Caco-2 (cell line): ENCODE measurements at places on chromosomes 3 and 15.

DNA sequence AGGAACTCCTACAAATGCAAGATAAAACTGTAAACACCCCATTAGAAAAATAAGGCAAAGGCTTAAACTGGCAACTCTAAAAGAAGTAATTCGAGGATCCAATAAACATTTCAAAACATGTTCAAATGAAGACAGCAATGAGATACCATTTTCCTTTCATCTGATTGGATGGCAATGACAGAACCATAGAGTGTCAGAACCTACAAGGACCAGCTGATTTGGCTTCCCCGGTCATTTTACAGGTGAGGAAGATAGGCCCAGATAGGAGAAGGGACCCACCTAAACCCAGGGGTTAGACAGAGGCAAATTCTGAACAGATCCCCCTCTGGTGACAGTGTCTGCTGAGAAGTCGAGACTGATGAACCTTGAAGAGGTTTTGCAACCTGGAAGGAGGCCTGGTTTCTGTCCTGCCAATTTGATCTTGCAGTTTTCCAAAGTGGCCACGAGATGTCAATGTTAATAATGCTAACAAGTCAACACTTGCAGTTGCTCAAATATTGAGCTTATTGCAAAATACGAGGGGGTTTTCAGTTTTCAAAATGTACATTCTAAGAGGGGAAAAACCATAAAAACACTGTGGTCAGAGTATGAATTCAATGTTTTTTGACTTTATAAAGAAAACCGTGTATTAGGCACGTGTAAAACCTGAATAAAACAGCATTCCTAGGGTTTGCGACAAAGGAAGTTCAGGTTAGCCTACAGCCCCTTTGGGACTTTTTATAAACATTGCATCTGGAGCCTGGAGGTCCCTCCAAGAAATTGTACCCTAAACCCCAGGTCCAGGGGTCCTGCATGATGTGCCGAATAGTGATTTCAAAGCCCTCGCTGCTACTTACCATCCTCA lies 21.5 kb downstream of the CFAP161 start:
- DNase-seq: peak; percentile 27

- no peak for DNase-seq
Observed at GRCh38 chr3:181279239-181279565, 289.7 kb upstream of the DNAJC19 start.

DNA sequence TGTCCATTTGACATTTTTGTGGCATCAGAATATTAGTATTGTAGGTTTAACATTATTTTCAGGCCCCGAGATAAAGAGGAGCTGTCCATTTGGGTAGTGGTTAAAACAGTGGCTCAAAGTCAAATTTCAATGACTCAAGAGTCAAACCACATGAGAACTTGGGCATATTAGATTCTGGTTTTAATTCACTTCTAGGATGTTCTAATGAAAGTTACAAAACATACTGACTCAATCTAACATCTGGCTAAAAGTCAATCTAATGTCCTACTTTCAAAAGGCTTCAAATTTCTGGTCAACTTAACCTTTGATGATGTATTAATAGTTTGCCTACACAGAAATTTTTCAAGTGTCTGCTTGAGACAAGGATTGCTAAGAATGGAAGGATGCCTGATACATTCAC lies 112.4 kb downstream of the ABI3BP start:
- no peak for DNase-seq

- DNase-seq: no peak
Observed at GRCh38 chr15:101407439-101407838, 82.1 kb downstream of the PCSK6 start.

DNA sequence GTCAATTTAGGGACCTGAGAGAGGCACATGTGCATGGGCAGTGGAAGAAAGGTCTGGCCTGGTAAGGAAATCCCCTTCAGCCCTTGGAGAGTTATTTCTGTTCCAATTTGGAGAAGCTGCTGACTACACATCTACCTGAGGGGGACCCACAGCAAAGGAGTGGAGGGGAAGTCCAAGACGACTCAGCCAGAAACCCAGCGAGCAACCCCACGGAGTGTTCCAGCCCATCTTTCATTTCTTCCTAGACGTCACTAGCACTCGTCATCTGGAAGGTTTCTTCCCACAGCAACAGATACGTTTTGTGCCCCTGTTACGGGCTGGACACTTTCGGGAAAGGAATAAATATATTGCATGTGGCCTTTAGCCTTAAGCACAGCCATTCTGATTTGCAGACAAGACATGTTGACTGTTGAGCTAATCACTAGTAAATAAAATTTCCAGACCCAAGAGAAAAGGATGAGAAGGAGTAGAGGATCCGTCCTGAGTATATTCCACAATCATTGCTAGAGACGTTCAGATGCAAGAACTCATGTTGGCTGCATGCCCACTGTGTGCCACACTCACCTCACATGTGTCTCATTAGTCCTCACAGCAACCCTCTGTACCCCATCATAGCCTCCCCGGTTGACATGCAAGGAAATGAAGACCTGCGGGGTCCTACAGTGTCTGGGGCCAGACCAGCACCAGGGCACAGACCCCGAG lies 7.8 kb upstream of the FAM174B start:
- no peak for DNase-seq

DNA sequence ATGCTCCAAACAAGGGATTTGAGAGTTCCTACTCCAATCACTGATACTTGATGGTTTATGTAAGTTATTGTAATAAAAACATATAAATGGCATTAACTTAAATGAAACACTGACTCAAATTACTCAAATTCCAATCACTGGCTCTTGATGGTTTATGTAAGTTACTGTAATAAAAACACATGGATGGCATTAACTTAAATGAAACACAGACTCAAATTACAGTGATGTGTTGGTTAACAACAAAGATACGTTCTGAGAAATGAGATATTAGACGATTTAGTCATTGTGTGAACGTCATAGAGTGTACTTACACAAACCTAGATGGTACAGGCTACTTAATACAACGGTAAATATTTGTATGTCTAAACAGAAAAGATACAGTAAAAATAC lies 6.6 kb downstream of the MOBP start:
- no peak for DNase-seq

DNA sequence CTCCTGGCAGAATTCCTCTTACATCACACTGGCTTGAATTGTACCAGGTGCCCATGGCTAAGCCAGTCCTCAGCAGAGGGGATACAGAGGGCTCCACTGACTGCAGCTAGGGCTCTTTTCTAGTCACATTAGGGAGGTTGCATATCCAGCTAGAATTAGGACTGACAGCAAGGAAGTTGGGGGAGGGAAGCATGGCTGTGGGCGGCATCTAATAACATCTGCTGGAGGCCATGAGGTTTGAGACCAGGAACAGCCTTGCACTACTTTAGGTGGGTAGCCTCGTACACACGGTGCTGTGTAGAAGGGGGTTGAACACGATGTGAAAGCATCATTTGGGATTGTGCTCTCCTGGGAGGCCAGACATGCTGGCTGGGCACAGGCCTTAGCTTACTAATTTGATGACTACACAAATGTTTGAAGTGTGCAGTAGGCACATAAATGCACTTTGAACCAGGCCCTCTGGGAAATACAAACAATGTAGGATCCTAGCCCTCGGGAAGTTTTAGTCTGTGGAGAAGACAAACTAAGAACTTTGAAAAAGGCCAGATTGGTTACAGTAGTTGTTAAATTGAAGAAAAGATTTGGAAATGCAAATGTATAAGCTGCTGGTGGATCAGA lies 30.2 kb downstream of the CHCHD6 start:
- no peak for DNase-seq

GRCh38 chr15:22265056-22265945 lies 185.0 kb downstream of the OR4M2 start:
- DNase-seq: no peak

GRCh38 chr3:74883690-74884089 lies 269.2 kb upstream of the CNTN3 start:
- DNase-seq: peak; percentile 19

DNA sequence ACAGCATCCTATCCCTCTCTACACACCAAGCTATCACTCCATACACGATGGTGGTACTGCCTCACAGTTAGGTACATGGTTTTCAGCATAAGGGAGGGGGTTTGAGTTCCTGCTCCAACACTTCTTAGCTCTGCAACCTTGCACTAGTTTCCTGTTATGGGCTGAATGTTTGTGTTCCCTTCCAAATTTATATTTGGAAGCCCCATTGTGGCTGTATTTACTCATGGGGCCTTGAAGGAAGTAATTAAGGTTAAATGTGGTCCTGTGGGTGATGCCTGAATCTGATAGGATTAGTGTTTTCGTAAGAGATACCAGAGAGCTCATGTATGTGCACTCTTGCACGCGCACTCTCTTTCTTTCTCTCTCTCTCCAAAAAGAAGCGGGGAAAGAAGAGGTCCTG lies 259.4 kb downstream of the RORA start:
- DNase-seq: no peak

- no peak for DNase-seq
Observed at GRCh38 chr15:74589826-74590225, 25.8 kb upstream of the CLK3 start.

GRCh38 chr3:157174649-157175498 lies 14.9 kb upstream of the CCNL1 start:
- peak; percentile 99 for DNase-seq

- no peak for DNase-seq
Observed at GRCh38 chr15:31302029-31302657, 24.5 kb upstream of the KLF13 start.

DNA sequence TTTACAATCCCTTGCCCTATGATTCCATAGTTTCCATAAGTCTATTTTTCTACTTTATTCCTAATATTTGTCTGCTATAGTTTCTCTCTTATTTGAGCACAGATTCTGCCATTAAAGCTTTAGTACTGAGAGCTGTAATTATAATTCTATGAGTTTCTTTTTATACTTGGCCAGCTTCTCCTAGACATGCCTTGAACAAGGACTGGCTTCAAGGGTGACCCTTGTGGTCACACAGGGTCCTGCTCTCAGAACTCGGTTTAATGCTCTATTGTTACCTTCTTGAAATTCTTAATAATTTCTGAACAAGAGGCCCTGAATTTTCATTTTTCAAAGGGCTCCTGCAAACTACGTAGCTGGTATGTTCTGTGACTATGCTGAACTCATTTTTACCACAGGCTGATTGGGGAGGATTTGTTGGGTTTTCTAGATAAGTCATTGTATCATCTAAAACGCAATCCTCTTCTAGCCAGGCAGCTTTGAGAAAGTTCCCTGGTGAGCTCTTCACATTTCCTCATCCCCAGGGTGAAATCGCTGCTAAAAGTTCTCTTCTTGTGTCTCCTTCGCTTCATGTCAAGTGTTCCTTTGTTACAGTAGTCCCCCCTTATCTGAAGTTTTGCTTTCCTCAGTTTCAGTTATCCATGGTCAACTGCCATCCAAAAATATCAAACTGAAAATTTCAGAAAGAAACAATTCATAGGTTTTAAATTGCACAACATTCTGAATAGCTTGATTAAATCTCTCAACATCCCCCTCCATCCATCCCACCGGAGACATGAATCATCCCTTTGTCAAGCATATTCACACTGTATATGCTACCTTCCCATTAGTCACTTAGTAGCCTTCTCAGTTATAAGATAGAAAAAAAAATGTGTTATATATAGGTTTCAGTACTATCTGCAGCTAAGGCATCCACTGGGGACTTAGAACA lies 12.6 kb upstream of the PLCL2 start:
- no peak for DNase-seq

GRCh38 chr3:159887911-159888310 lies 100.7 kb upstream of the IL12A start:
- no peak for DNase-seq

DNA sequence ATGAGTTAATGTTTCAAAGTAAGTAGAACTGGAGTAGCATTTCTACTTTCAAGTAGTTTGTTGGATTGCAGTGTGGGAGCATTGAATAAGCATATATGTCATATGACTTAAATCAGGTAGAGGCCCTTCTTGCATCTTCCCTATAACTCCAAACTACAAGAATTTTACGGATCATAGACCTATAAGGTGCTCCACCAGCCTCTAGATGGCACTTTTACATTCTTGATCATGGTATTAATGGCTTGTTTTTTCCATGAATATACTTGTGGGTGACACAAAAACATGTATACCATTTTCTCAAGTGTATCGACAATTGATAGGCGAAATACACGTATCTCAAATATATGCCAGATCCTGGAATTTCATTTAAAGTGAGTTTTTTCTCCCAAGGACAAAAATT lies 311.1 kb downstream of the ZPLD1 start:
- DNase-seq: no peak

- no peak for DNase-seq
Observed at GRCh38 chr15:74305687-74306086, 61.8 kb downstream of the CYP11A1 start.

DNA sequence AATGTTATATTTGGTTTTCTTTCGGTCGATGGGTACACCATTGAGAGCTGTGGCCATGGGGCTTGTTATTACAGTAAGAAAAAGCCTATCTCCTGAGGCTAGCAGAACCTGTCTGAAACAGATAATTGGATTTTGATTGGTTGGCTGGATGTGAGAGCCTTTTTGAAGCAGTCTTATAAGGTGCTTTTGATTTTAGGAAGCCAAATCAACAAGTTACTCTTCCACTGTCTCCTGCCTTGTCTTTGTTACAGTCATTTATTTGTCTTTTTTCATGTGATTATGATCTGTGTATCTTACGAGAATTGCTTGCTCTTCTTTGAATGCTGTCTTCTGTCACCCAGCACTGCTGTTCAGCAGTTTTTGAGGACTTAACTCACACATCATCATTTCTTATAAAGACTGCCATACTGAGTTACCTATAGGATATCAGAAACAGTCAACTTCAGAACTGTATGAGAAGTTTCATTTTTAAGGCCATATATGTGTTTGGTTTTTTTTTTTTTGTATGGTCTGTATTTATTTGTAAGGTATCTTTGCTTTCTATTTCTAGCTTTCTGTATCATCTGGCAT lies 51.1 kb downstream of the MEF2A start:
- DNase-seq: no peak

- DNase-seq: no peak
Observed at GRCh38 chr3:45060165-45060892, 34.2 kb downstream of the CLEC3B start.

DNA sequence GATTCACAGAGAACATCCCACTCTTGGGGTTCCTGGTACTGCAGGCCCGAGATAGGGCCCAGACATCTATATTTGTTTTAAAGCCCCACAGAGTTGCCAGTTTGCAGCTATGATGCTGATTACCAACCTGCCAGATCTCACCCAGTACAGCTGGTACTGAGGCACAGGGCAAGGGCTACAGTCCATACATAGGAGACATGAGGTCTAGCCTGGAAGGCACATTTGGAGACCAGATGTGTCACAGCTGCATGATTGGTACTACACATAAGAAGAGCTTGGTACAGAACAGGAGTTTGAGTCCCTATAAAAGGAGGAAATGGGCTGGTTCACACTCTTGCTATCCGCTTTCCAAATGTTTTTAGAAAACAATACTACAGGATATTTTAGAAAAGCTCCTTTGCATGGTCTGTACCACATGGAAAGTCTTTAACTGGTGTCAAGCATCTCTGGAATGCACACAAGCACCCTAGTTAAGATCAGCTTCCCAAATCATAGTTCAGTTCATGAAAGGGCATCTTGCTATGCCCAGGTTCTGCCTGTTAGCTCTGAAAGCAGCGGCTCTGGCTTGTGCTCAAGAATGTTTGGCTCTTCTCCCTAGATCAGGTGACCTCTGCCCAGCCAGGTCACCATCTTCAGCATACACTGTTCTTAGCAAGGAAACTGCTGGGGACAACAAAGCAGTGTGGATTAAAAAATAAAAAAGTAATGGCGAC lies 20.6 kb downstream of the MTMR14 start:
- no peak for DNase-seq
